Neural progenitor cell (in vitro differentiated cells): ENCODE measurements at places on chromosomes 7 and 10.

GRCh38 chr10:17980846-17981565 lies 29.3 kb downstream of the SLC39A12 start:
- no peak for DNase-seq

DNA sequence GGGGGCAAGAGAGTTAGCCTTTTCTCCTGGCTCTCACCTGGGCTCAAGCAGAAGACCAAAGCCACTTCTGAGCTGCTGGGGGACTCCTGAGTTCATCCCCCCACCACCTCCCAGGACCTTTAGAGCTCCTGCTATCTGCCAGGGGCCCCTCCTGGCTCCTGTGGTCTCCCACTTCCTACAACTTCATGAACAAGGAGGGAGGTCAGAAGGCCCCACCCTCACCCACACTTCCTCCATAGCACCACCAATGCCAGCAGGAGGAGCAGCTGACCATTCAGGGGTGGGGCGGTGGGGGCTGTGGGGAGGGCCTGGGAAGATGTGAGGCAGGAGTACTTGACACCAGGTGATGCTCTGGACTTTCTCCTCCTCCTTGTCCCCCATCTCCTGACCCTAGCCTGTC lies 32.6 kb upstream of the ADCYAP1R1 start:
- no peak for DNase-seq

GRCh38 chr7:55210716-55211115 lies 154.4 kb upstream of the LANCL2 start:
- no peak for DNase-seq

GRCh38 chr7:146956321-146956720 lies 839.7 kb downstream of the CNTNAP2 start:
- no peak for DNase-seq

DNA sequence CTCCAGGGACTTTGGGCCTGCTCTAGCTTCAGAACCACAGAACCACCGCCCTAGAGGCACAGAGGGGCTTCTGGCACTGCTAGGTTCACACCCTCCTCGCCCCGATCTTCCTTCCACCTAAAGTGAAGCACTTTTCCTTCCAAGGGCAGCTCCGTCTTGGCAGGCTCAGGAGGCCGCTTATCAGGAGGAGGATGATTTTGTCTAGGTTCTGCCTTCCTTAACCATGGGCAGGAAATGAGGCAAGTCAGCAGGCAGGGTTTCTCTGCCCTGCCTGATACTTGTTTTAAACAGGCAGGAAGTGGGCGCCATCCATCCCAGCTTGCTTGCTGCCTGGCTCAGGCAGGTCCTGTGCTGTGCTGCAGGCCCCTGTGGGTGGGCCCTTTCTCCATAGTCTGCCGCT lies 8.3 kb upstream of the ATP6V0E2 start:
- DNase-seq = no peak

DNA sequence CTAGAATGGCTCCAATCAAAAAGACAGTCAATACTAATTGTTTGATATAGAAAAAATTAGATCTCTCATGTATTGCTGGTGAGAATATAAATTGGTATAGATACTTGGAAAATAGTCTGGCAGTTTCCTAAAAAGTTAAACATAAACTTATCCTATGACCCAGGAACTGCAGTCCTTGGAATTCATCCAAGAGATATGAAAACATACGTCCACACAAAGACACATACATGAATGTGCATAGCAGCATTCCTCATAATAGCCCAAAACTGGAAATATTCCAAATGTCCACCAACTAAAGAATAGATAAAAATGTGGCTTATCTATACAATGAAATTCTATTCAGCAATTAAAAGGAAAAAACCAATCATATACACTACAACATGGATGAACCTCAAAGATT lies 128.4 kb downstream of the ZFAND4 start:
- DNase-seq = no peak

DNA sequence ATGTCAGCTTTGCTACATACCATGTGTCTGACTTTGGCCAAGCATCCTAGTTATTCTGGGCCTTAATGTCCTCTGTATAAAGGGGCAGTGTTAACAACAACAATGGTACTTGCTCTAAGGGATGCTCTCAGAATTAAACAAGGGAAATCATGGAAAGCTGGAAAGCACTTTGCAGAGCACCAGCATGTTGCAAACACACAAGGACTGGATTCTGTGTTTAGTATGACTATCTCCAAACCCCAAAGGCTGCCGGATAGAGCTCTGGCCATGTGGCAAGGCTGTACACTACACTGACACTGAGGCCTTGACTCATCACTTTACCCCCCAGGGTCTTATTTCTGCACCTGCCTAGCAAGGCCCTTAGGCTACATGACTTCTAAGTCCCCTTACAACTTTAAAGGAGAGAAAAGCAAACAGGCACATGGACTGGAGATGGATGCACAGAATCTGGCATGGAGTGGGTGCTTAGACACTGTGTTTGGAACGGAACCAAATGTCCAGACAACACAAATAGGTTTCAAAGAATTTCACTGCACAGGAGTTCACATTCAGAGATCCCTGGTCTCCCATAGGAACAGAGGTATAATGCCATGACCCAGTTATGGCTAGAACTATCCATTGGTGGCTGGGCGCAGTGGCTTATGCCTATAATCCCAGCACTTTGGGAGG lies 74.6 kb downstream of the FAM13C start:
- DNase-seq = no peak

DNA sequence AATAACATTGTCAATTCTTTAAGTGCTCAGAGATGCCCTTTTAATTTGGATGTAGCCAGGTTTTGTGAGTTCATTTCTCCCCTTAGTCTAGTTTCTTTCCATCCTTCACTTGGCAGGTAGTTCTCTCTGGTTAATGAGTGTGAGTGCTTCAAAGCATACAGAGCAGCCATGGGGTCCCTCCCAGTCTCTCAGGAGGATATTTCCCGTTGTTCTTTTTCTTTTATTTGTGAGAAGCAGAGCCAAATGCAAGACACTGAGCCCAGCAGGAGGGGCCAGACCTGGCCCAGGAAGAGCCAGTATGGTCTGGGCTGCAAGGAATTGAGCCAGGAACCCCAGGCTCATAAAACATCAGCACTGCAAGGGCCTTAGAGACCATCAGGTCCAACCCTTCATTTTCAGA lies 52.4 kb downstream of the PLCE1 start:
- DNase-seq = no peak

GRCh38 chr7:8015100-8015745 lies 46.6 kb downstream of the GLCCI1 start:
- no peak for DNase-seq

DNA sequence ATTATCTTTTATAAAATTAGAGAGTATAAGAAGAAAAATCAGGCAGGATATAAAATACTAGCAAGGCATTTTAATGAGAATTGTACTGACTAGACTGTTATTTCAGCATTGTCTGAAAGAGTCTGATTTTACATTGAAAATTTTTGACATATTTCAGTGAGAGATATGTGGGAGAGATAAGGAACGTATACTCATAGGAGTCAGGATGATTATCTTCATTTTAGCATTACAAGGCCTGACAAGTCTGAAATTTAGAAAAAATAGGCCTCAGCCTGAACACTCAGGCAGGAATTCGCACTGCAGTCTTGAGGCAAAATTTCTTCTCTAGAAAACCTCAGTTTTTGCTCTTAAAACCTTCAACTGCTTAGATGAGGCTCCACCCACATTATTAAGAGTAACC lies 386.0 kb downstream of the HGF start:
- no peak for DNase-seq

- DNase-seq = no peak
Measured at GRCh38 chr7:7122701-7123281, 59.6 kb upstream of the C1GALT1 start.

- DNase-seq = no peak
Measured at GRCh38 chr7:39219869-39220268, 242.2 kb downstream of the POU6F2 start.

DNA sequence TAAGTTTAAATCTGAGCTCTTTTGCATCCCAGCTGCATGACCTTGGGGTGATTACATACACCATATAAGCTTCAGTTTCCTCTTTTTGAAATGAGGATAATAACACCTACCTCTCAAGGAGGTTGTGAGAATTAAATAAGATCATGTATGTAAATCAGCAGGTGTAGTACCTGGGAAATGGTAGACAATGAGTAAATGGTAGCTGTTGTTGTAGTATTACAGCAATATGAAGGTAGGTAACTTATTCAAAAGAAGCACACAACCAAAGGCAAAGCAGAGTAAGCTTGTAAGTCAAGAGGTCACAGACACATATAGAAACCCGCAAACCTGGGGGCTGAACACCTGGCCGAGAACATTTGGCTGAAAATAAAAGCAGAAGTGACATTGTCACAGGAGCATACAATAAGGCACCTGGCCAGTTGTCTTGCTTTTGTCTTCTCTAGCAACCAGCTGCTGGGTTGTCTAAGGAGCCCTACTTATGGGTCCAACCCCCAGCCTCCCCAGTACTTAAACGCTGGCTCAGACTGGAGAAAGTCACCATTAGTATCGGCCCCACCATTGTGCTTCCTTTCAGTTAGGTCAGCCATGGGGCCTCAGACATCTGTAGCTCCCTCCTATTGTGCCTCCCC lies 203.6 kb upstream of the MKLN1 start:
- DNase-seq = no peak

DNA sequence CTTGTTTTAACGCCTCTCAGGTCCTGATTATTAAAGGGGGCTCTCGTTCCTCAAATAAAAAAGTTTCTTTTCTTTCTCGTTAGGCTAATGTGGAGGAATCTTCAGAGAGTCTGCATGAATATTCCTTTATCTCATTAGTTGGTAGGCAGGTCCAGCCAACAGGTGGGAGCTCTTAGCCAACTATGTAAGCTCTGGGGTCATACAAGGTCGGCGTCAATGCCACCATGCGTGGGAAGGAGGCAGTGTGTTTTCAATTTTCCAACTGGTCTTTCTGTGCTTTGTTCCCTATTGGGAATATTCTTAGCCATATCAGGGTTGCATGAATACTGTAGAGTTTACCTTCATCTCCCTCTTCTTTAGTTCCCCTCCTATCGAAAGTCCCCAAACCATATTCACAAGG lies 118.5 kb upstream of the SVIL start:
- DNase-seq = no peak

- DNase-seq = no peak
Measured at GRCh38 chr10:20622531-20623211, 274.4 kb downstream of the NEBL start.

DNA sequence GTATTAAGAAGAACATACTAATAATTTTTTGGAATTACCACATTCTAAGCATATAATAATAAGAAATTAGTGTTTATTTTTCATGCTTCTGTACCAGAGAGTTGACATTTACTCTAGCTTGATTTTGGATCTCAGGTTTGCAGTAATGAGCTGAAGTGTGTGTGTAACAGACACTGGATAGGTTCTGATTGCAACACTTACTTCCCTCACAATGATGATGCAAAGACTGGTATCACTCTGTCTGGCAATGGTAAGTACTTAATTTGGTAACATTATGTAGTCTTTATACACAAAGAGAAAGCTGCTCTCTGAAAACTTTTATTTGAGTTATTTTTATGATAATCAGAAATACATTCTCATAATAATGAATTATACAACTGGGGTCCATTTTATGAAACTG lies 54.1 kb downstream of the SRI start:
- no peak for DNase-seq

- DNase-seq = no peak
Measured at GRCh38 chr10:126846959-126847358, 58.3 kb upstream of the DOCK1 start.

GRCh38 chr7:46387646-46388045 lies 466.6 kb upstream of the IGFBP3 start:
- DNase-seq = no peak

- no peak for DNase-seq
Measured at GRCh38 chr7:133911724-133912123, 215.4 kb upstream of the LRGUK start.

GRCh38 chr7:105017657-105018365 lies 3.8 kb downstream of the KMT2E start:
- DNase-seq = no peak

GRCh38 chr10:13892001-13892491 lies 305.3 kb downstream of the PRPF18 start:
- DNase-seq = peak; percentile 72

GRCh38 chr10:58179238-58179637 lies 88.5 kb downstream of the IPMK start:
- DNase-seq = no peak

- DNase-seq = no peak
Measured at GRCh38 chr7:106419455-106420182, 134.8 kb upstream of the NAMPT start.

DNA sequence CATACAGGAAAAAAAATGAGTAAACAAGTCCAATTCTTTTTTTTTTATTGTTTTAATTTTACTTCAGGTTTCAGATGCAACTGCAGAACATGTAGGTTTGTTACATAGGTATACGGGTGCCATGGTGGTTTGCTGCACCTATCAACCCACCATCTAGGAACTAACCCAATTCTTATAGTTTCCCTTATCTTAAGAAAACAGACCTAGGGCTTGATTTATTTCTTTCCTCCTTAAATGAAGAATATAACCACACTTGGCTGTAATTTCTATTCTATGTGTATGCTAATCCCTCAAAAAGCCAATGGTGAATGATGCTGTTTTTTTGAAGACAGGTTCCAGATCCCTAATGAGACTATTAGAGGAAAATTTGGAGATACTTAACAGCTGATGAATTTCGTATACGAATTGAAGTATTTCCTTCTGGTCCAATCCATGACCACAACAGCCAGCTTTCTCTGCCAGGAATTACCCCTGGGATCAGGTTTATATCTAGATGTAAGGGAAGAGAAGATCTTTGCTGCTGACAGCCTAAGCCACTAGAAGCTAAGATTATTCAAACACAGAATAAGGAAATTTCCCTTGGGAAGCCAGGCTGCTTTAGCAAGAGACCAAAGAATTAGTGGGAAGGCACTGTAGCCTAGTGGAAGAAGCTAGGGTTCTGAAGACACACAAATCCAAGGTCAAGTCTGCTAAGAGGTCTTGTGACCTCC lies 115.8 kb downstream of the INHBA start:
- DNase-seq = no peak

DNA sequence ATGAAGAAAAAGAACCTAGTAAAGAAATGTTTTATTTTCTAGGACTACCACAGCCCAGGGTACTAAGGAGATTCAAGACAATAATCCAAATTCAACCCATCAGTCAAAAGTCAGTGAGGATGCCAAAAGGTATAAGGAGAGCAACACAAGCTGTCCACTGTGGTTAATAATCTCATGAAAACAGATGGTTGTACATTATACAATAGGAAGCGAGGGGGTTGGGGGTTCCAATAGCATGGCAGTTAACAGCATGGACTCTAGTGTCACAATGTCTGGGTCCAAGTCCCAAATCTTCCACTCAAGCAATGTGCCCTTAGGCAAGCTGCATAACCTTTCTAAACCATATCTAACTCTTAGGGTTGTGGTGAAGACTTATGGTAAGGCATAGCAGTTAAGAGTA lies 35.1 kb downstream of the BRAF start:
- no peak for DNase-seq

DNA sequence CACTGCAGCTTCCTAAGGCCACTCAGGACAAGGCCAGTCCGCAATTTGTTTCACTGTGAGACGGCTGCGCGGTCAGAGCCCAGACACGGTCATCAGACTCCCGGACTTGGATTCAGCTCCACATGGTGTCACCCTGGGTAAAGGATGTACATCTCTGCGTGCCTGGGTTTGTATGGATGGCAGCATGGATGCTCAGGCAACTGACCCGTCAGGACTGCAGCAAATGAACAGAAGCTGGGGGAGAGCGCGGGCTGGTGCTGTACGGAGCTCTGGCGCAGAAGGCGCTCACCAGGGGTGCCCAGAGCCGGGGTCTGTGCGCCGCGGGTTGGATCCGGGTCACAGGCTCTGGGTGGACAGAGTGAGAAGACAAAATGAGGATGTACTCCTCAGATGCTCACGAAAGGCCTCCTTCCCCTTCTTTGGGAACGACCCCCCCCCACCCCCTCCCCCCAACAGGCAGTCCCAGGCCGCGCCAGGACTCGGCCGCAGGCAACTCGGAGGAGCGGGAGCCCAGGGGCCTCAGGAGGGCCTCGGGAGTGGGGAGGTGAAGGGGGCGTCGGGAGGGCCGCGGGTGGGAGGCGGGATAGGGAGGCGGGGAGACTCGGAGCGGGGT lies 92.4 kb downstream of the CXCL12 start:
- peak; percentile 52 for DNase-seq
